ENCODE measurements at places on chromosomes 4 and X.

DNA sequence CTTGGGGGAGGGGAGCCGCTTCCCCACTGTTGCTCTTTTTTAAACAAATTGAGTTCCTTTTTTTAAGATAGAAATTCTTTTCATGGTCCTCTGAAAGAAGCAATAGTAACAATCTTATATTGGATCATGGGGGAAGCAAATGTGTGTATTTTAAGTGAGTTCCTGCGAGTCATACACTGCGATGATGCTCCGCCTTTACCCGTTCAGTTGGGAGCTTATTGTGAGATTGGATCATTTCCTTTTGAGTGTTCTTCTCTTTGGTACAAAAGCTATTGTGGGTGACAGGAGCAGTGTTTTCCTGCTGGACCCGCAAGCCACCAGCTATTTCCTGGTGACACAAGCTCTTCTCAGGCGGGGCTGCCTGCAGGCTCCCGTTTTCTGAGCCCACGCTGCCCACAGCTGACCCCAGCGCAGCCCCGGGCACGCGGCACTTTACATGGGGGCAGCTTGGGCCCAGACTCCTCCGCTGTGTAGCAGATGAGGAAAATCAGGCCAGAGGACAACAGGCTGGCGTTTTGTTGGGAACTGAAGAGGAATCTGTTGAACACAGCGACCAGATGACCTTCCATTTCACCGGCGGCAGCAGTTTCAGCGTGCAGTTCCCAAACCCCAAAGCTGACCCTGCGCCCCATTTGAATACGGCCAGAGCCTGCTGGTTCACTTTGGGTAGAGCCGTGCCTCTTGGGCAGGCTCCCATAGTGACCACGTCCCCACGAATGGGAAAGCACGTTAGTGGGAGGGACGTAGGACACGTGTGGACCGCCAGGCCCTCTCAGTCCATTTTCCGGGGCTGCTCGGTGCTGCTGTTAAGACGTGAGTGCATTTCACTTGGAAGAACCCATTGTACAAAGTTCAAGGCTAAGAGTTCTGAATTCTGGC lies 12.2 kb downstream of the TADA2B start:
- no peak for DNase-seq

- peak; percentile 1 for DNase-seq
Observed at GRCh38 chrX:20265726-20266681, 705 bp downstream of the RPS6KA3 start.

- DNase-seq, result no peak
Observed at GRCh38 chrX:50910685-50911176, at the start of gene BMP15. TSS of gene BMP15 (plus strand) at chrX:50910735. CDS start at chrX:50910784, 49 bp downstream.

GRCh38 chrX:123924186-123924585 lies 37.3 kb upstream of the STAG2 start:
- DNase-seq, result no peak

DNA sequence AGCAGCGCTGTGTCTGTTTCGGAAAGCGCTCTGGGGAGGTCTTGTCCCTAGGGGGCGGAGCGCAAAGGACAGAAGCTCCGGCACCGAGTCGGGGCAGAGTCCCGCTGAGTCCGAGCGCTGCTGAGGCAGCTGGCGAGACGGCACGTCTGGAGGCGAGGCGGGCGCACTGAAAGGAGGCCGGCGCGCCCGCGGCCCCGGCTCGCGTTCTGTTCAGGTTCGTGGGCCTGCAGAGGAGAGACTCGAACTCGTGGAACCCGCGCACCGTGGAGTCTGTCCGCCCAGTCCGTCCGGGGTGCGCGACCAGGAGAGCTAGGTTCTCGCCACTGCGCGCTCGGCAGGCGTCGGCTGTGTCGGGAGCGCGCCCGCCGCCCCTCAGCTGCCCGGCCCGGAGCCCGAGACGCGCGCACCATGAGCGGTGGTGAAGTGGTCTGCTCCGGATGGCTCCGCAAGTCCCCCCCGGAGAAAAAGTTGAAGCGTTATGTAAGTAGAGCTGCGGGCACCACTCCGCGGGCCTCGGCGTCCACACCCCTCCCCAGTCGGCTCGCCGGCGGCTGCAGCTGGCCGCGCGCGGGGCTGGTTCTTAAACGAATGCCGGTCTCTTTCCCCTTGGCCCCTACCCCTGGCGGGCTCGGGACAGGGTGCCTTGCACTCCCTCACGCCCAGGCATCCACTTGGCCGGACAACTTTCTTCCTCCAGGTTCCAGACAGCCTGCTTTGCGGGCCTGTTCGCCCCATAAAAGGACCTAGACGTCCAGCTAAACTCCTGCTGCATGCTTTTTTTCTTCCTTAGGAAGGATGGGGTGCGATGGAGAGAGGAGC lies at the start of gene GAB1:
Gene GAB1 (plus strand): TSS at position 96 of the 819 bp plus-strand sequence. CDS start 313 bp downstream, at position 409.
- DNase-seq, result peak; percentile 56

GRCh38 chrX:123648028-123648810 lies 84.6 kb downstream of the THOC2 start:
- no peak for DNase-seq

All from amniotic stem cell (primary cell).